PC-3 (cell line): ENCODE measurements at places on chromosomes 11 and 22. TPM values are rescaled to one million over a fixed set of nuclear protein-coding genes. Genes with fewer than 3 reads are reported as not detected.

The ADM gene
- 68.0 and 82.5 TPM in 2 replicates for total RNA-seq

The OR51D1 gene
- not detected in 2 replicates for total RNA-seq

The DNAJB7 gene
- not detected in 2 replicates for total RNA-seq

The TSPAN32 gene
- not detected in 2 replicates for total RNA-seq

The SEPTIN3 gene
- 1.2 and 3.6 TPM in 2 replicates for total RNA-seq

The OR8G5 gene
- total RNA-seq, result 0.26 and 0.46 TPM in 2 replicates

The SLC6A5 gene
- not detected in 2 replicates for total RNA-seq

The TUBA8 gene
- 1.6 and 1.9 TPM in 2 replicates for total RNA-seq

The ALG12 gene
- total RNA-seq, result 10.7 and 12.1 TPM in 2 replicates
